ENCODE measurements at places on chromosomes 5 and 9. TPM values are rescaled to one million over a fixed set of nuclear protein-coding genes. Genes with fewer than 3 reads are reported as not detected.

Gene TLR4
- not detected for total RNA-seq

Gene GOLM1
- 0.87 TPM for total RNA-seq

Gene TTLL11
- 2.6 TPM for total RNA-seq

Gene CENPK
- total RNA-seq = 108 TPM

Gene FSTL4
- not detected for total RNA-seq

Gene CNTFR
- not detected for total RNA-seq

Gene CCNI2
- 5.5 TPM for total RNA-seq

Gene CATSPER3
- 1.2 TPM for total RNA-seq

Gene FBXW11
- 27.3 TPM for total RNA-seq

Gene SCGB3A1
- total RNA-seq = not detected

Gene OR1K1
- not detected for total RNA-seq

Gene SOX30
- not detected for total RNA-seq

Gene SPATA31C2
- total RNA-seq = 0.04 TPM

Gene TMED9
- 94.0 TPM for total RNA-seq

Gene PCDHGA12
- not detected for total RNA-seq

Gene HRH2
- total RNA-seq = 21.7 TPM

Gene COL15A1
- 0.07 TPM for total RNA-seq

Gene ALAD
- 40.6 TPM for total RNA-seq

Gene MCC
- 2.9 TPM for total RNA-seq

Gene TMEM215
- total RNA-seq = not detected

Gene AK6
- total RNA-seq = 26.7 TPM

Gene C6
- total RNA-seq = not detected

Gene IL5
- total RNA-seq = 0.25 TPM

Gene GLRA1
- total RNA-seq = not detected

Gene AGGF1
- 27.6 TPM for total RNA-seq

Gene TMEM161B
- total RNA-seq = 24.0 TPM

Gene C5orf58
- not detected for total RNA-seq

Data from activated CD4-positive, alpha-beta T cell treated with anti-CD3 and anti-CD28 coated beads, Interleukin-2, amount 10 ng/mL, durations not matched to agents 7 days and 5 days (primary cell).